ENCODE measurements at places on chromosomes 3 and 15. TPM values are rescaled to one million over a fixed set of nuclear protein-coding genes. Genes with fewer than 3 reads are reported as not detected.
A peak's percentile ranks its signal among the peaks of the same experiment; 100 is the strongest.

DNA sequence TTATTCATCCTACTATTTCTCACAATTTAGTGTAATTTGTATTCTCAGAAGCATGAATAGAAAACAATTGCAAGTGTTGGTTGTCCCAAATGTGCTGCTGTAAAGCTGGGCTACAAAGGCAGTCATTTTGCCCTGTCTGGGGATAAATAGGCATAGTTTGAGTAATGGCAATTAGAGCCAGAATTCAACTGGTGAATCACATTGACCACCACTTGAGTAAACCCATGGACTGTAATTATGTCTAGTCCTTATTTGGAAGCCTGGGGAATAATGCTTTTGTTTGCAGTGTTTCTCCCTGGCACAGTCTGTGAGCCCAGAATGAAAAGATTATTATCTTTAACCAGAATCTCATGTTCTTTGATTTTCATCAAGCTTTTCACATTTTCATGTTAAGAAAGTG, 30.5 kb upstream of the CHL1 start:
- no peak for ATAC-seq

GRCh38 chr3:14822670-14823390, 4.1 kb downstream of the FGD5 start:
- peak; percentile 14 for ATAC-seq

DNA sequence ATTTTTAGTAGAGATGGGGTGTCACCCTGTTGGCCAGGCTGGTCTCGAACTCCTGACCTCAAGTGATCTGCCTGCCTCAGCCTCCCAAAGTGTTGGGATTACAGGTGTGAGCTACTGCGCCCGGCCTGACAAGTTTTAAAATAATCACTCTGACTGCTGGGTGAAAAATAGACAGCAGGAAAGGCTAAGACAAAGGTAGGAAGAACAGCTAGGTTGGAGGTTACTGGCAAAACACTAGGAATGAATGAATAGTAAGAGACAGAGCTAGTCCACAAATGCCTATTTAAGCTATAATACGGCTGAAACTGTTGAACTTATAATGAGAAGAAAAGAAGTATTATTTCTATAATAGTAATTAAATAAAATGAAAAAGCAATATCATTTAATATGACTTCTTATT, 46.7 kb upstream of the RAP2B start:
- no peak for ATAC-seq

The EBLN2 gene
- 8.2 TPM for total RNA-seq

The CATSPER2 gene
- 8.8 TPM for total RNA-seq
